ENCODE measurements at places on chromosomes 3 and 15.

DNA sequence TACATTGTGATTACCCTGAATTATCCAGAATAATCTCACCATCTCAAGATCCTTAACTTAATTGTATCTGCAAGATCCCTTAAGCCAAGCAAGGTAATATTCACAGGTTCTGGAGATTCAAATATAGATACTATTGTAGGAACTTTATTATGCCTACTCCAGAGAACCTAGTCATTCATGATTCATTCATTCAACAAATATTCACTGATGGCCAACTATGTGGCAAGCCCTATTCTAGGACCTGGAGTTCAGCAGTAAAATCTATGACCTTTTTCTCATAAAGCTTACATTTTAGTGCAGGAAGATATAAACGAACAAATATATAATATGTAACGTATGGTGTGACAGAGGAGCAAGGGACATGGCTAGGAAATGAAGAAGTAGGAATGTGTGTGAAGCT is 49.6 kb downstream of the ISL2 start:
- no peak for DNase-seq

DNA sequence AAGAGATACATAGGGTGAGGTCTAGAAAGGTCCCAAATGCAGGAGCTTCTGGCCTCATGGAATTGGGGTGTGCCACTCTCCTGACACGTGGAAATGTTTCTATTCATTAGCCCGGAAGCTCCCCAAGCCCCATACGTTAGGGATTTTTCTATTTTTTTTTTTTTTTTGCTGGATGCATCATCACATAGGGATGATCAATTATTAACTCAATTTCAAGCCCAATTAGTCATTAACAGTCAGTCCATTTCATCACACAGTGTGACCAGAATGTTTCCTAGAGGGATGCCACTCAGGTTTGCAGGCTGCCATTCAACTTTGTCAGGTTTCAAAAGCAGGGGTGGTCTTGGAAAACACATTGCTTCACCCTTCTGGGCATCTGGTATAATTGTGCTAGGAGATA is 40.7 kb upstream of the MKRN3 start:
- DNase-seq: no peak

GRCh38 chr3:109339714-109340648 is 2.6 kb upstream of the DPPA4 start:
- DNase-seq: no peak

- DNase-seq: peak; percentile 58
Measured at GRCh38 chr3:63328365-63328764, 50.3 kb downstream of the SYNPR start.

DNA sequence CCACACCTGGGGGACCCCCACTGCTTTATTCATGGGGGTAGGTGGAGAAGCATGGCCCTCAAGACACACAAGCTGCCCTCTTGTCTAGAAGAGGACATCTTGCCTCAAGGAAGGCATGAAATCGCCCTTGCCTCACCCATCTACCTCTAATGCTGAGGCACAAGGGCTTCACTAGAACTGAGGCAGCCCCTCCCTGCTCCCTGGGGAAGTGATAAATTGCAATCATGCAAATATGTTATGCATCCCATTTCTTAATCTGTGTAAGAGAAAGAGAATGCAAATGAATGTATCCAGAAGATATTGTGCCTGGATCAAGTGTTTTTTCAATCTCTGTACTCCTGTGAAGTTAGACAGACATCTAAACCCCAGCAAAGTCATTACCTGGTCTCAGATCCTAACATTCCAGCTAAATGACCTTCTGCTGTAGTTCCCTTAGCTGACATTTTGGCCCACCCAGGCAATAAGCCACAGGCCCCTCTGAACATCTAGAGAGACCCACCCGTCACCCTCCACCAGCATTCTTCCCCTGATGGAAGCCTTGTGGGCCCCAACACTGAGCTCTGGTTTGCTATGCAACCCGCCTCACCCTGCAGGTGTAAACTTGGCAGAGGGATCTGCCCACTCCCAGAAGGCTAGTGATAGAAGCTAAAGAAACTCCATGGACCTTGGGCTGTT is 53.8 kb downstream of the FAM174B start:
- DNase-seq: no peak

DNA sequence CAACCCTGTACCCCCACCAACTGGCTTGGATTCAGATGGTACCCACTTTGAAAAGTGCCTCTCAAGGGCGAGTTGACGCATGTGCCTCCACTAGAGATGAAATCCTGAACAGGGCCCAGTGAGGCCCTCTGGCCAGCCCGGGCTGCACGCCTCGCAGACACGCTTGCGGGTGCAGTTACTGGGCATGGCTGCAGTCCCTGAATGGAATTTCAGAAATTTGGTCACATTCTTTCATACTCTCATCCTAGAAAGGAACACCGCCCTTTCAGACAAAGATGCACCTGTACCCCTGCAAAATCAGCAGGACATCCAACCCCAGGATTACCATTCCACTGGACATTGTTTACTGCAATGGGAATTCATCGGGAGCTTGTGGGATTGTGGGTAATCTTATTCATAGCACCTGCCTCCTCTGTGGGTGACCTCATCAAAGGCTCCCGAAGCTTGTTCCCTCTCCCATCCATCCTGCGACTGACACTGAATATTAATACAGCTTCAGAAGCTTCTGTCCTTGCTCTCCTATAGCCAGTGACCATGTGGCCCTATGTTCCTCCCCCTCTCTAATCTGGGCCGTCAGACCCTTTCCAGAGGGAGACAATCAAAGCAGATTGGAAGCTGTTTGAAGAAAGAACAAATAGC is 42.5 kb upstream of the TPM1 start:
- DNase-seq: no peak

GRCh38 chr15:50186752-50187151 is 4.8 kb downstream of the SLC27A2 start:
- DNase-seq: no peak

DNA sequence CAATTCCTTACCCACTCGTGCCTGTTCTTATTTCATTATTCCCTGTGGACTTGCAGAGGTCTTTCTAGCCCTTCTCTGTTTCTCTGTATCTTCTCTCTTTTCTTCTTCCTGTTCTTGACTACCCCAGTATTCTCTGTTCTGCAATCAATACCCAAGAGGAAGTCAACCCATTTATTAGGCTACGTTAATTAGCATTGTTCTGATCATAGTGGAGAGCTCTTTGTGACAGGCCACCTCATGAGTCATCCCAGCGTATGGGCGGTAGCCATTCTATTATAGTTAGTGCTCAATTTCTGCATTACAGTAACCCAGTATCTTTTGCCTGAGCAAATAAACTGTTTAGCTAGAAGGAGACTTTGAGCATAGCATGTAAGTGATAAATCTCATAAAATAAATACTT is 259.5 kb upstream of the GRM7 start:
- no peak for DNase-seq

DNA sequence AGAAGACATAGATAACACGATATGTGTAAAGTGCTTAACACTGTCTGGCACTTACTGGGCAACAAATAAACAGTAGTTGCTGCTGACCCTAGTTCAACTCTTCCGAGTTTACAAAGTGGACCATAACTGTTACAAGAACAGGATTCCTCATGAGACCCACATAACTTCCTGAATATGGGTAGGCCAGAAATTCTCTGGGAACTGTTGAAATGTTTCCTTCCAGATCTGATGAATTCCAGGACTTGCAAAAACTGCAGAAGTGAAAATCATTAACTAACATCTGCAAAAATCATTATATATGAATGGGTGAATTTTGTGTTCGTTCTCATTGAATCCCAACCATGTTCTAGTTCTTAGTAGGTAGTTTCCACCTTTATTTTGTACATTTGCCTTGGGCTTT is 181.7 kb upstream of the MME start:
- no peak for DNase-seq

- DNase-seq: no peak
Measured at GRCh38 chr3:108251265-108251664, 29.0 kb upstream of the IFT57 start.

DNA sequence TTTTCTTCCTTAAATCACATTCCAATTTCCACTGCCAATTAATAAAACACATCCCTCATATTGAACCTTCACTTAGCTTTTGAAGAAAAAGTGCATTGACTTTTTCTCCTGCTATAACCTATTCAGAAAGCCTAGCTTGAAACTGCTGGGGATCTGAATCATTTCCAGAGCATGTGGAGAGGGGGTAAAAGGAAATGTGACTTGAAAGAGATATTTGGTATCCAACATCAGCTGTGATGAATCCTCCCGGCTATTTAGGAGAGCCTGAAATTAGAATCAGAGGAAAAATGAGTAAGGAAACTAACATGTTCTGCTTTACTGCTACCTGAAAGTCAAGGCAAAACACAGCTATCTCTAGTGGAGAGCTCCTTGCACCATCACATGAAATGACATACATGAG is 2.6 kb upstream of the GNB5 start:
- no peak for DNase-seq

GRCh38 chr3:187169231-187169960 is 27.9 kb upstream of the RTP1 start:
- no peak for DNase-seq

- DNase-seq: no peak
Measured at GRCh38 chr3:117556646-117557407, 847.2 kb downstream of the TUSC7 start.

DNA sequence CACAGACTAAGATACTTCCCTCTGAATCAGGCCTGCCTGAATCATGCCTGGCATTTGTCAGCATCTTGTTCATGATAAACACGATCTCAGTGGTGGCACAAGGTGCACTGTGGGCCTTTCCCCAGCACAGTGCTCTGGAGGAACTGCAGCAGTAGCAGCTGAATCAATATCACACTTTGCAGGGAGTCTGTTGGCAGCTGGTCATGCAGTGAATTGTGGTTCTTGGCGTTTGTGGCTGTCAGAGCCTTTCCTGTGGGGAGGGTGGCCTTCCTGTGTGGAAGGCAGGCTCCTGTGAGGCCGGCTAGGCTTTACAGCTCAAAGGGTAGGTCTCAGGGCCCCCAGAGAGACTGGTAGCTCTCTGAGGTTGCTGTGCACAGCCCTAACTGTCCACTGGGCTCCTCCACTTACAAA is 54.4 kb upstream of the TLE3 start:
- peak; percentile 50 for DNase-seq

DNA sequence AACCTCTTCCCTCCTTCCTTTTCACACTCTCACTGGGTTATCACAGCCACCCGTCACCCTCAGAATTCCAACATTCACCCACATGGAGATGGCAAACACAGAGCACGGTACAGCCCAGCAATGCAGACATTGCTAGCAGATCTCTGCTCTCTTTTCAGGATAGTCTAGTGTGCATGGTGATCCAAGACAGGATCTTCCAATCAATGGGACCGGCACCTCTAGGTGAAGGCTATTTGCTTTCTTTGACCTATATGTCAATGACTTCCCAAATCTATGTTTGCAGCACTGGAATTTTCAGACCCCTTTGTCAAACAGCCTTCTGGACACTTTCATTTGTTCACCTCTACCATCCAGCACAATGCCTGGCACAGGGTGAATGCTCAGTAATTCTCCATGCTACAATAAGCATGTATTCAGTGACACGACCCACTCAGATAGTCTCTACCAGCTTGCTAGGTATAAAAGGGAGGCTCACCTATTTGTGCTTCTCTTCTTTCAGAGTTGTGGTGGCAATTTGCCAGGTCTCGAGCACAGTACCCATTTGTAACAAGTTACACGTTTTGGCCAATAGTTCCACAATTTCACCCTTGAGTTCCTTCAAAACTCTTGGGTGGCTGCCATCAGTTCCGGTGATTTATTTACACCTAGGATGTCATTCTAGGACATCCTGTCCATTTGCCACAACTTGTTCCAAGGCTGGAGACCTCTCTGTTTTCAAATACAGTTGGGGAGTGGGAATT is 279.1 kb upstream of the ICE2 start:
- DNase-seq: peak; percentile 95

- DNase-seq: no peak
Measured at GRCh38 chr15:47288794-47289193, 428.5 kb upstream of the SEMA6D start.

DNA sequence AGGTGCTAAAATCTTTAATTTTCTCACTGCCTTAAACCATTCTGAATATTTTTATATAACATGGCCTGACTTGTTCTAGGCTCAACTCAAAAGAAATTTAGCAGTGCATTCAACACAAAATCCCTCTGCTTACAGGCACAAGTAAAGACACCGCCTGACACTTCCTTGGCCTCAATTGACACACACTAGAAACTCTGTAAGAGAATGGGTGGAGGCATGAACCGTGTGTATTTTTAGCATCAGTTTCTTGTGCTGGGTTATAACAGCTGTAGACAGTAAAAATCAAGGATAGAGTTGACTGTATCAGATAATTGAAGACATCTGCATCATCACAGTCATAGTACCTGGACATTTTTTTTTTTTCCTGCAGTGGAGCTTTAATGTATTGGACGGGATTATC is 54.3 kb downstream of the SLC9A9 start:
- no peak for DNase-seq

GRCh38 chr3:45664578-45664977 is 24.6 kb upstream of the SACM1L start:
- DNase-seq: no peak

- peak; percentile 72 for DNase-seq
Measured at GRCh38 chr3:15206662-15207576, 873 bp downstream of the CAPN7 start.

- no peak for DNase-seq
Measured at GRCh38 chr3:198079771-198080520, 119.9 kb downstream of the LMLN start.

GRCh38 chr3:59185591-59186369 is 136.0 kb upstream of the CFAP20DC start:
- DNase-seq: no peak

DNA sequence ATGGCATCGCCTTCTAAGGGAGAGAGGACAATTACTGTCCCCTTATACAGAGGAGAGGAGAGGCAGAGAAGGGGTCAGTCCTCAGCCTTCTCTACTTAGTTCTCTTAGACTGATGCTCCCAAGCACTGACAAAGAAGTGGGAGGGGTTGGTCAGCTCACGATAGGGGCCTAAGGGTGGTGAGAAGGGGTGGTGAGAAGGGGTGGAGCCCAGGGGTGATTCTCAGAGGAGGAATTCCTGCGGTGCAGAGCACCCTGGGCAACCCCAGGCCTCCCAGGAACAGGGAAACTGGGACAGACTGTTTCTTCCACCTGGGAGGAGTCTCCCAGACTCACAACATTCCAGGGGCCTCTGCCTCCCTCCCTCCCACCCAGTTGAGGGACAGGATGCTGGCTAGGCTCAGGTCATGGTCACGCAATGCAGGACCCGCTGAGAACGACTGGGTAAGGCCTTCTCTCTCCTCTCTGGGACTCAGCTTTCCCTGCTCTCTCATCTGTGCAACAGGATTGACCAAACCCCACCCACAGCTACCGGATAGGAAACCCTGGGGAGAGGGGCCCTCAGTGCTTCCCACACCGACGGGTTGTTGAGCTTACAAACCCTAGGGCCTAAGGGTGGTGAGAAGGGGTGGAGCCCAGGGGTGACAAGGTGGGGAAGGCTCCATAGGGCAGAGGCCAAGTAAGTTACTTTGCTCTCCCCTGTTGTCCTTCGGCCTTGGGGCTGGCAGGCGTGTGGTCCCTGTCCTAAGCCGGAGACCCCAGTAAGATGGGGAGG is 1.5 kb downstream of the TPRA1 start:
- peak; percentile 52 for DNase-seq

Measured in thyroid gland (tissue), 4 donors.